ENCODE measurements at places on chromosomes 4 and X.

GRCh38 chr4:47686294-47686872, 151.5 kb downstream of the CORIN start:
- DNase-seq, result peak; percentile 48

DNA sequence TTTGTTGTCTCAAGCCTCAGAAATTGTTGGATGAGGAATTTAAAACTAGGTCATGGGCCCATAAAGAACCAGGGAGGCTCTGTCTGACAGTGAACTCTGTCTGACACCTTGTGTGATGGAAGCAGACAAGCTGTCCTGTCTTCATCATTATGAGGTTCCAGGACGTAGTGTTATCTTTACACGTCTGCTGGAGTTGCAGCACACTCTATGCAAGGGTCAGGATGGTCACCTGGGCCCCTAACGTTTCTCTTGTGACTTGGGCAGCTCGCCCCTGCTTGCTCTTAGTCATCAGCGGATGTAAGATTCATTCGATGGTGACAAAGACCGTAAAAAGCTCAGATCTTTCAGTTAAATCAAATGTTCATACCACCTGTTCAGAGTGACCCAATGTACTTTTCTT, 92.0 kb upstream of the ADGRG2 start:
- DNase-seq, result no peak

- DNase-seq, result no peak
Observed at GRCh38 chr4:80196259-80196921, 913 bp upstream of the PRDM8 start.

DNA sequence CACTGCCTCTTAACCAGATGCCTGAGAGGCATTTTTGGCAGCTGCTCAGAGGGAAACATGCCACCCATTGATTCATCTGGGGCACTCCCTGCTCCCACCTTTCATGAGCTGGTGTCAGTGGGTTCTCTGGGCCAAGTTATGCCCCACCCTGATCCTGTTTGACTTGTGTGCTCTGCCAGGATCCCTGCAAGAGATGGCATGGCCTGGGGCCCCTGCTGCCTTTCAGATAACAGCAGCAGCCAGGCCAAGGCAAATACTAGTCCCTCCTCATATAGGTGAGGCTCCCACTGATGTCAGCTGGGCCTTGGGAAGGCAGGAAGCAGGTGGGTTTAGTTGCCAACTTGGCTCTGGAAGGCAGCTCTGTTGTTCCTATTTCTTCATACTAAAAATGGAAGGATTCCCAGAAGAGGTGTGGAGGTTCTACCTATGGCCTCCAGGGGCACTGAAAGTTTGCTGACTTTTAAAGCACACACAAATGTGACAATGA, 192.9 kb upstream of the RBPJ start:
- DNase-seq, result no peak

- DNase-seq, result no peak
Observed at GRCh38 chrX:70613295-70613694, 168.7 kb downstream of the DLG3 start.

GRCh38 chr4:62037571-62037970, 837.4 kb downstream of the ADGRL3 start:
- no peak for DNase-seq

DNA sequence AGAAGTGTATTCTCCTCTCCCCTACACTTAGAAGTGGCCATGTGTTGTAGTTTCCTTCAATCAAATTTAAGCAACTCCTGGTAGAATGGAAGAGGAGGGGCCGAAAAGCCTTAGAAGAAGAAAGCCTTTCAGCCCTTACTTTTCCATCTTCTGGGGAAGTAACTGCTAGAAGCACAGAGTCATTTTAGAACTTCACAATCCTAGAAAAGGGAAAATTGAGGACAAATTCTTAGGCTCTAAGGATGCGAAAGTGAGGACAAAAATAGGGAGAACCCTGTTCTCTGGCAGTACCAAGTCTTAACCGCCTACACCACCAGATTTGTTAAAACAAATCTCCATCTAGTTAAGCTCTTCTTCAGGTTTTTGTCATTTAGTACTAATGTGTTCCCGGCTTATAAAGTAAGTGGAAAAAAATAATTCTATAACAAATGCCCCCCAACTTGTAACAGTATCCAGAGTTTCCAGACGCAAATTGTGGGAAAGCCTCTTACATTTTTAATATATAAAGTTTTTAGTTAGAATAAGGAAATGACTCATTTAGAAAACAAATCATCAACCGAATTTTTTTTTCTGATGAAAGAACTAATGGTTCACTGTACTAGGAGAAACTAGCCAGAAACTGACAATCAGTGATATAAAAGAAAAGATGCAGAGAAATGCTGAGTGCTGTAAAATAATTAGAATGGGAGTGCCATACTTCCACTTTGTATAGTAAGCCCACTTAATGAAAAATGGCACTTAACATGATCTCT, 76.0 kb downstream of the ARAP2 start:
- DNase-seq, result no peak
